Stomach (tissue), 19 donors: ENCODE measurements at places on chromosomes 7 and 10. TPM values are rescaled to one million over a fixed set of nuclear protein-coding genes. Genes with fewer than 3 reads are reported as not detected.
A peak's percentile ranks its signal among the peaks of the same experiment; 100 is the strongest.

The POM121 gene
- total RNA-seq = 20.1 TPM

The AFAP1L2 gene
- 19.3 TPM for total RNA-seq

The LMOD2 gene
- not detected for total RNA-seq

The FGFR2 gene
- 65.0 TPM for total RNA-seq

The CCL24 gene
- total RNA-seq = not detected

- peak; percentile 78 for DNase-seq
Observed at GRCh38 chr7:43700059-43700501, 29.2 kb downstream of the COA1 start.

DNA sequence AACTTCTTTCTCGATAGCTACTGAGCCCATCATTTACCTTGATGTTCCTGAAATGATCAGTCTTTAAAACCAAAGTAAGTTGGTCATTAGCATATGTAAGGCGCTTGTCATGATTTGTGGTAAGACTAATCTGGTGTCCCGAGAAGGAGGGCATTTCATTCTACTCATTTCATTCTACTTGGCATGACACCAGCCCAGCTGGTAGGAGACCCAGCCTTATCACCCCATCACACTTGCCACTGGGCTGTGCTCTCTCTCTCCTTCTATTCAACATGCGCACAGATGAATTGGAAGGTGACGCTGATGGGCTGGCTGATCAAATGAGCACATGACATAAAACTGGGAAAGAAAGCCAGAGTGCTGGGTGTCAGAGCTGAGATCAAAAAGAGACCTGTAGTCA lies 65.7 kb downstream of the CRTAC1 start:
- DNase-seq = no peak

GRCh38 chr7:131843898-131844331 lies 287.5 kb upstream of the PODXL start:
- DNase-seq = no peak

DNA sequence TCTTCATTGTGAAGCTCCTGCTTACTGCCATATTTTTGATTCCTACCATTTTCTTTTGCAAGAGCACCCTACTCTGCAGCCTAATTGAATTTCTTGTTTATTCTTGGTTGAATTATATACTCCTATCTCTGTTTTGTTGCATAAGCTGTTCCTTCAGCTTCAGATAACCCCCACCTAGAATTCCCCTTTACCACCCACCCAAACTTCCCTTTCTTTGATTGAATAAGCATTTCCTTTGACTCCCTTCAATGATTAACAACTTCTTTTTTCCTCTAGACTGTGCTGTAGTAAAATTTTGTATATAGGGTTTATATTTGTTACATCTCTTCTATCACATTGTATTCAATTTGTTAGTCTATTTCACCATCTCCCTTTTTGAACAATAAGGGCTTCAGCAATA lies 168.1 kb downstream of the GPR37 start:
- no peak for DNase-seq

DNA sequence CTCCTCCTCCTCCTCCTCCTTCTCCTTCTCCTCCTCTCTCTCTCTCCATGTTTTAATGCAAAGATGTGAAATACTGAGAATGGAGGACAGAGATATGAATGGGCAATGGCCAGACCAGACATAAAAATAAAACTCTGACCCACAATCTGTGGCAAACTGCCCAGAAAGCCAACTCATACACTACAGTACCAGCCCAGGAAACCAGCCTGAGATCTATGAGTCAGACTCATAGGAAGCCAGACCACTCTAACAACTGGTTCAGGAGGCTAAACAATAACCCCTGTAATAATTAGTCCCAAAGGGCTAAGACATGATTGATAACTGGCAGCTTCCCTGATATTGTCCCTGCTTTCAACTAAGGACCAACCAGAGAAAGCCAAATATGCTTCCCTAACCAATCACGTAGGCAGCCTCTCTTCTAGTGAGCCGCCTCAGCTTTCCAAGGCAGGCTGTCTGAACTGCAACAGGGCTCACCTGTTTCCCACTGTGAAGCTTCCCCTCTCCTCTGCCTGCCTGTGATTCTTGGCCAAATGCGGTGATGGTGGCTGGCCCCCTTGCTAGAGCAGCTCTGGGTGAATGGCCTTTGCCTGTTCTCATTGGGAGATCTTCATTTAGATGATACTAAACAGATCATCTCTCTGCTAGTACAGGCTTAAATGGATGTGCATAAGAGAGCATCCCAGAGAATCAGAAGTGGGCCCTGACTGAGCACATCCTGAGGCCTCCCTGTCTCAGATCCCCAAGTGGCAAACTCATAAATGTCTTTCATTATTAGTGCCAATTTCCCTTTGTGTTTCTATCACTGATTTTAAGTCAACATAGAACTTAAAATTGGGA lies 817.6 kb downstream of the TNS3 start:
- peak; percentile 44 for DNase-seq

DNA sequence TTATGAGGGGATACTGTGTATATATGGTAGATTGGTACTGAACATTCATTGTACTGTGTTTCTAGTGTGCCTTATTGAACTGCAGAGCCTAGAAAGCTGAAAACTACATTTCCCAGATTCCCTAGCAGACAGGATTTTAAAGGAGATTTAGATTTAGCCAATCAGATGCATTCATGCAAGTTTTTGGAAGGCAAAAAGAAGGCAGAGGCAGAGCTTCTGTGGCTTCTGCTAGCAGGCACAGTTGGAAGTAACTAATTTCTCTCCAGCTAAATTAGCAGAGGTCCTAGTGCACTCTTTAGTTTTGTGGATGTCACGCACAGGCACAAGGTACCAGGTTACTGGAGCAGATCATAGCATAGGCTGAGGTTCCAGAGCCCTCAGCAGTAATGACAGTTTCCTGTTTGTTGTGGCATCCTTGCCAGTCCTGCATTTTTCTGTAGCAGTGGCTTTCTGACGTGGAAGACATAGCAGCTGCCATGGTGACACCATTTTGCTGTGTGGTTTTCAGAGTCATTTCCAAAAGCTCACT lies 83.7 kb upstream of the CCDC71L start:
- DNase-seq = no peak

GRCh38 chr7:34425194-34425593 lies 232.8 kb upstream of the NPSR1 start:
- no peak for DNase-seq

GRCh38 chr10:14543046-14543903 lies 212.6 kb upstream of the FRMD4A start:
- peak; percentile 71 for DNase-seq

DNA sequence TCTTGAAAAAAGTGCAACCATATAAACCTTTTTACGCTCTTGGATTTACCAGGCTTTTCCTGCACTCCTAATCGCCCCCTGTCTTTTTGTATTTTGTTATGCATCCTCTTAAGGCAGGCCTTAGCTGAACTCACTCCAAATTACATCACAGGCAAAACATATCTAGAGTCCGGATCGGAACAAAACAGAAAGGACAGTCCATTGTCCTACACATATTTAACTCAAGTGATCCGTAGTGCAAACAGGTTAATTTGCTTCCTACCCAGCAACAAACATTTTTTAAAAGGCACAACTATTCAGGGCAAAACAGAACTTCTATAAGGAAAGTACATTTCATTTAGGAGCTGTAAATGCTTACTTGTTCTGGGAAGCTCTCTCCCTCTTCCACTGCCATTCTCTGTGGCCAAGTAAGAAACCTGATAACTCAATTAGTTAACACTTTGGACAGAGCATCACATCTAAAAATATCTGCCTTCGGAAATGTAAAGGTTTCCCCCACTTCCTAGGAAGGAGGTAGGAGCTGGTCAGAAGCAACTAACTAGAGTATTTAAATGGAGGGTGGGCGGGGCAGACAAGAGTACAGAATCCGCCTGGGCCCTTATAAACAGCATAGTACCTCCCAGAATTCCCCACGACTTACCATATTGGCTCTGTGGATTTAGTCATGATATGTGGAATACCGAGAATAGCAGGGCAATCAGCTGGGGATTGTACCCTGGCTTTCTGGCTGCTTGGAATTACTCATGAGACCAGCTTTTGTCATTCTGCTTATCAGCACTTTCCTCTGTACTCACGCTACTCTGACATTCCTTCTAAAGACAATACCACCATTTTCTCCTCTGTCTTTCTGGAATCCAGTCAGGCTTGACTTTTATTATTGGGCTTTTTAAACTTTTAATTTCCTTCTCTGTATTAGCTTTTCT lies 89.5 kb downstream of the ANK3 start:
- peak; percentile 29 for DNase-seq

DNA sequence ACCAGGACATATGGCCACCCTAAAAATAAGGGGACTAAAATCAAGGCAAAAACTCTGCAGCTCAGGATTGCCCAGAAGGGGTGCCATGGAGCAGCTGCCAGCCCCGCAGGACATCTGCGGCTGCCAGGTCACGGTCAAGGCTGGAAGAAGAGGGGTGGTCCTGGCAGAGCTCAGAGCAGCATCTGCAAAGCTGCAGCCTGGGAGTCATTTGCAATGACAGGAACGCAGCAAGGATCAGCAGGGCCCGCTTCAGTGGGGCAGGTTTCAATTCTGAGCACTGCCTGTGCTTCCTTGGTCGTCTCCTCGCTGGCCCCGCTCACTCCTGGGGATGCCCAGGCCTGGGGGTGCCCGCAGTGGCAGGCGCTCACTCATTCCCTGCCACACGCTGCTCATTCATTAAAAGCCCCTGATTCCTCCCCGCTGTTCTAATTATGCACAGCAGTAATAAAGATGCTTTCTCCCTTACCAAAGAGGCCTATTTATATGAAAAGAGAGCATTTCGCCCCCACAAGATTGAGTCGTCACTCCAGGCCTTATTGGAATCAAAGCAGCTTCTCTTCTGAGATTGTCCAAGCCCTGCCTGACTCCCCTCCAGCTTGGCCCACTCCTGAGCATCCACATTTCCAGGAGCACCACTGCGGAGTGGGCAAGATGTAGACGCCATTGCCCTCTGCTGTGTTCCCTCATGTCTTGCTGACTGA lies 4.6 kb downstream of the HSPA12A start:
- no peak for DNase-seq
